Activated CD8-positive, alpha-beta memory T cell treated with anti-CD3 and anti-CD28 coated beads, Interleukin-2, amount 10 ng/mL, durations not matched to agents 7 days and 5 days (primary cell): ENCODE measurements at places on chromosomes 16 and 17. TPM values are rescaled to one million over a fixed set of nuclear protein-coding genes. Genes with fewer than 3 reads are reported as not detected.
A peak's percentile ranks its signal among the peaks of the same experiment; 100 is the strongest.

DNA sequence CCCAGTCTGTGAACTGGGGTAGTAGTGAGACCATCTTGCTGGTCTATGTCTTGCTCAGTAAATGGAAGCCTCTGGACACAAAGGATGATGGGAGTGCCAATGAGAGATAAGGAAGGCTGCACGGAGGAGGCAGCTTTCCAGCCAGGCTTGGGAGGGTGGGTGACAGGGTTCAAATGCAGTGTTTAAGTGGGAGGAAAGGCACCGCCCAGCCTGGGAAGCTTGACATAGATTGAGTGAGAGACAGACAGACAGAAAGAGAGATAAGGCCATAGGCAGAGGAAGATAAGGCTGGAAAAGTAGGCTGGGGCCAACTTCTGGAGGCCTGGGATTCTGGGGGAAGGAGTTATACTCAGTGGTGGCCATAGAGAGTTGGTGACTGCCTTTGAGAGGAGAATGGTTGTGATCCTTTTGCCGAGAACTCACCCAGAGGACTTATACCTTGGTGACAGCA, 7.2 kb upstream of the COL1A1 start:
- no peaks in the 10 kb centered on the region for H3K36me3 ChIP-seq
- peaks cover 69% of the 10 kb centered on the region for H3K27me3 ChIP-seq
- H3K4me3 ChIP-seq, result no peak overlapping the region
- H3K27ac ChIP-seq, result no peak overlapping the region
- DNase-seq, result peak; percentile 31
- H3K4me1 ChIP-seq, result peaks cover 12% of the 10 kb centered on the region

GRCh38 chr17:40485851-40486521, 15.4 kb downstream of the TNS4 start:
- H3K4me3 ChIP-seq, result no peak overlapping the region
- peaks cover 46% of the 10 kb centered on the region for H3K4me1 ChIP-seq
- no peak for DNase-seq
- H3K27me3 ChIP-seq, result peaks cover 4% of the 10 kb centered on the region
- H3K27ac ChIP-seq, result no peak overlapping the region

DNA sequence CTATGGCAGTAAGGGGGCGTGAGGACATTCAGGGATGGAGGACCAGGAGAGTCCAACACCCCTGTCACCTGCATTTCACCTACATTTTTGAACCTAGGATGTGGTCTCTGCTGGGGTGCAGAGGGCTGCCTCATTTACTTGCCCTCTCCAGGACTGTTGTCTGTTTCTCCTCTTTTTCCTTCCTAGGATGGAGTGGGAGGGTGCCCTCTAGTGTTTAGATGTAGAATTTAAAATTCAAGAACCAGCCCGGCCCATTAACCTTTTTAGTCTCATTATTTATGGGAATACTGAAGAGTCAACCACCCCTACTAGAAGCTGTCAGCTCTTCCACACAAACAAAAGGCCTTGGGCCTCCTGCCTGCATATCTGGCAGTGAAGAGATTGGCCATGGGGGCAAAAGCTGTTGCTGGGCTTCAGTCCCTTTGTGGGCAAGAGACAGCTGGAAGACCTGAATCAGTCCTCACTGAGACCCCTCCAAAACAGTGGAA, 2.5 kb upstream of the STARD3 start:
- H3K36me3 ChIP-seq, result peaks cover 1% of the 10 kb centered on the region
- H3K4me3 ChIP-seq, result no peak overlapping the region
- H3K27me3 ChIP-seq, result peaks cover 14% of the 10 kb centered on the region
- H3K4me1 ChIP-seq, result peaks cover 35% of the 10 kb centered on the region

GRCh38 chr17:38663125-38663751, 11.5 kb downstream of the EPOP start:
- H3K36me3 ChIP-seq, result no peaks in the 10 kb centered on the region
- H3K27me3 ChIP-seq, result peaks cover 28% of the 10 kb centered on the region
- H3K27ac ChIP-seq, result no peak overlapping the region
- DNase-seq, result peak; percentile 65
- peaks cover 6% of the 10 kb centered on the region for H3K4me1 ChIP-seq

GRCh38 chr17:62617894-62618472, 9.5 kb upstream of the MRC2 start:
- no peaks in the 10 kb centered on the region for H3K27me3 ChIP-seq
- peaks cover 11% of the 10 kb centered on the region for H3K36me3 ChIP-seq
- no peak for DNase-seq
- H3K27ac ChIP-seq, result no peak overlapping the region

- peaks cover 22% of the 10 kb centered on the region for H3K27me3 ChIP-seq
- H3K36me3 ChIP-seq, result no peaks in the 10 kb centered on the region
- no peak overlapping the region for H3K27ac ChIP-seq
- DNase-seq, result no peak
- no peaks in the 10 kb centered on the region for H3K4me1 ChIP-seq
- no peak overlapping the region for H3K4me3 ChIP-seq
These were observed 205.5 kb upstream of the FOXF1 start for GRCh38 chr16:86304868-86305267.

Gene KRT27
- not detected for total RNA-seq

Gene ITPRIPL2
- total RNA-seq, result 7.1 TPM
